ENCODE measurements at places on chromosomes 1 and 21.

DNA sequence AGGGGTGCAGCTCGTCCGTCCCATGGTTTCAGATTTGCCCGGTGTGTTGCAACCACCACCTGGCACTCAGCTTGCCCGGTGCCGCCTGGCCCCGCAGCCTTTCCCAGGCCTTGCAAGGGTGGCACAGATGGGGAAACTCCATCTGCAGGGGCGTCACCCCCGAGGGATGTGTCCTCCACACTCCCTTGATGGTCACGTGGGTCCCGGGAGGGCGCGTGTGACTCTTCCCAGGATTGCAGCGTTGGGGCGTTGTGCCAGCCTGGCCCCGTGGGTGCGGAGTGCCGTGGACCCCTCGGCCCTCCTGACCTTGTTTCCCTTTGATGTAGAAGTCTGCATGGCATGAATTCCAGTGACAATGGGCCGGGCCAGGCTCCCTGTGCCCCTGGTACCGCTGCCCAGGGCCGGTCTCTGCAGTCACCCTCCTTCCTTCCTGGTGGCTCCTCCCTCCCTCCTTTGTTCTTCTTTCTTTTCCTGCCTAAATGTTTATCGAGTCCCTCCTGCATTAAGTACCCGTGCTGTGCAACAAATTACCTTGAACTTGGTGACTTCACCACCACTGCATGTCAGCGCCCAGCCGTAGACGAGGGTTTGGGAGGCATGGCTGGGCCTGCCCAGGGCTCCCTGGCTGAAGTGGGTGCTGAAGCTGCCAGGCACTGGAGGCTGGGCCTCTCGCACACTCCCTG is 22.9 kb downstream of the RRP1 start:
- no peak for DNase-seq

GRCh38 chr1:35883635-35884101 is 659 bp downstream of the AGO1 start:
- no peak for DNase-seq

DNA sequence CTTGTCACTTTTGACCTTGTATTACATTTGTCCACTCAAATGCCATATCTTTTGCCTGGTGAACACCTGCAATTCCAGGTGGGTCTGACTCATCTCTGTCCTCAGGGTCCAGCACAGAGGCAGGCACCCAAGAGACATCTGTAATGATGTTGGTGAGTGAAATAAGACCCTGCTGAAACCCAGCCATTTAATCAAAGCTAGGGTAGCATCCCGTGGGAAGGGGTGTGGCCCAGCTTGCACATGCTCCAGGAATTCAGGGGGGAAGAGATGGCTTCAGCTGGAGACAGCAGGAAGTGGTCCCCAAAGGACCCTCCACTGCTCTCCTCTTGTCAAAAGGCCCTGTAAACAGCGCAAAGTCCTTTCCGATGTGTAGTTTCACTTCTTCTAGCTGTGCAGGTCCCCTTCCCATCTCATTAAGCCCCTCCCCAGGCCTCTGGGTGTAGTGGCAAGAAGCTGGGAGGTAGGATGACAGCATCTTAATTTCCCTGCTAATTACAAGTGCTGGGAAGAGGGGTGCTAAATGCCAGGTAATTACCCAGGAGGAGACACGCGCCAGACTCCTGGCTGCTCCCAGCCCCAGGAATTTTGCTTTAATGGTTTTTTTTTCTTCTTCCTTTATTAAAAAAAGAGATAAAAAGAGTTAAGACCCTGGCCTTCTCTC is 54.4 kb upstream of the TRABD2B start:
- DNase-seq = no peak

DNA sequence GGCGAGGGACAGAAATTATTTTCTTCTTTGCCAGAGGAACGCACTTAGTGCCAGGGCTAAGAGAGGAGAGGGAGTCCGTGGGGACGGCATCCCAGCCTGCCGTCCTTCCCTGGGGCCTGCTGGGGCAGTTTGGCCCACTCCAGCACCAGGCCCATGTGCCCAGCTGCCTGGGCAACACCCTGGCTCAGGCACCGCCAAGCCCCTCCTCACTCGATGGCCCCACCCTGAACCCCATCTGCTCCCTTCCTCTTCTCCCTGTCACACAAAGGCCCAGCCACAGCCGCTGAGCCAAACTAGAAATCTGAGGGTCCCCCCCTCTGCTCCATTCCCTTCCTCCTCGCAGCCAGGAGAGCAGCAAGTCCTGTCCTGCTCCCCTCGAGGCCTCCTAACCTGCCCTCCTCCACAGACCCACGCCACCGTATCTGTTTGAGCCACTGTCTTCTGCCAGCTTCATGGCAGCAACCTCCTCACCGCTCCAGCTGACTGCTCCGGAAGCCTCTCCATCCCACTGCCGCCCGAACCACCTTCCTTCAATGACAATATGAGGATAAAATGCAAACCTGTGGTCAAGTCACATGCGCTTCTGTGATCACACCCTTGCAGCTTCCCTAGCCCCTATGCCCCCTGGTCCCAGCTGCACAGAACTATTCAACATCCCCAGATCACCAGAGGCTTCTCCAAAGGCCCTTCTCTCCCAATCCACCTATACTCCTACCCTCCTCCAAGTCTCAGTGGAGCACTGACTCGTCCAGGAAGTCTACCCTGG is 8.4 kb upstream of the TNNI1 start:
- no peak for DNase-seq

GRCh38 chr1:152049291-152050083 is 12.7 kb upstream of the S100A11 start:
- peak; percentile 60 for DNase-seq

DNA sequence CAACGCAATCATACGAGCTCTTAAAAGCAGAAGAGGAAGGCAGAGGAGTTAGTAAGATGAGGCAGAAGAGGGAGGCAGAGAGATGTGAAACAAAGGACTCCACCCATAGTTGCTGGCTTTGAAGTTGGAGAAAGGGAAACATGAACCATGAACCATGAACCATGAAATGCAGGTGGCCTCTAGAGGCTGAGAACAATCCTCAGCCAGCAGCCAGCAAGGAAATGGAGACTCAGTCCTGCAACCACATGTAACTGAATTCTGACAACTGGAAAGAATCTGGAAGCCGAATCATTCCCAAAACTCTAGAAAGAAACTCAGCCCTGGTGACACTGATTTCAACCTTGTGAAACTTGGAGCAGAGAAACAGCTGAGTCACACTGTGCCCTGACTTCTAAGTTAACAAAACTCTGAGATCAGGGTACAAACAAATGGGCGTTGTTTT is 10.1 kb downstream of the DIPK1A start:
- peak; percentile 49 for DNase-seq

DNA sequence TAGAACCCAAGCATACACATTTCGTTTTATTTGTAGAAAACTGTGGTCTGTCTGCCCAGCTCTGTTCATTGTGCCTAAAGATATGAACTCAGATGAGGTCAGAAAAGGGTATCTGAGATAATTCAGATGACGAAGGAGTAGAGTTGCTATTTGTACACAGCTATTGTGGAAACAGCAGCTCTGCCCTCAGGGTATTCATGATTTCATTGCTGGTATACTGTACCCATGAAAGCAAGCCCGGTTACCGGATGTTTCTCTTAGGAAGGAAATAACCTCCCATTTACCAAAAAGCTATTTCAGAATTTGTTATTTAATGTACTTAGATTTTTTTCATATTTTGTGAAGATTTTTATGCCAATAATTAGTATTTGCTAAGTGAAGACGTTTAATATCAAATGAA is 37.8 kb downstream of the SMAP2 start:
- DNase-seq = no peak

DNA sequence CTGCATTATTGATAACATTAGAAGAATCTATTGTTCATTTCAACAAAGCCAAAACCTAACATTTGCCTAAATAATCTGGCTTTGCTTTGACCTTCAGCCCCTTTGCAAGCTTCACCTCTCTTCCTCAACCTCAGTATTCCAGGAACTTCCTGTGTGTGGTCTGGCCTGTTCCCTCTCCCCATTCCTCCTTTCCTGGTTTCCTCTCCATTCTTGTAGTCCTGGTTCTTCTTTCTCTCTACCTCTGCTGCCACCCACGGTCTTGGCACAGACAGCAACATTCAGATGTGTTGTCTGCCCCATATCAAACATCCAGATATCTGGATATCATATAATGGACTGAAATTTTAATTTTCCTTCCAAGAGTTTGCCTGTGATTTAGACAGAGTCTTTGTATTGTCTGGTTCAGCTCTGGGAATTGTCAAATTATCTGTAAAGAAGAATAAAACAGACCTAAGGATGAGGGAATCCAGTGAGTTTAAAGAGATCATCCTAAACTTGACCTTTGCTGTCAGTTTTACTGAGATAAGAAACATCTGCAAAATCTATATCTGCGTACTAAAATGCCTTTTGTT is 148.1 kb upstream of the KCTD3 start:
- no peak for DNase-seq

DNA sequence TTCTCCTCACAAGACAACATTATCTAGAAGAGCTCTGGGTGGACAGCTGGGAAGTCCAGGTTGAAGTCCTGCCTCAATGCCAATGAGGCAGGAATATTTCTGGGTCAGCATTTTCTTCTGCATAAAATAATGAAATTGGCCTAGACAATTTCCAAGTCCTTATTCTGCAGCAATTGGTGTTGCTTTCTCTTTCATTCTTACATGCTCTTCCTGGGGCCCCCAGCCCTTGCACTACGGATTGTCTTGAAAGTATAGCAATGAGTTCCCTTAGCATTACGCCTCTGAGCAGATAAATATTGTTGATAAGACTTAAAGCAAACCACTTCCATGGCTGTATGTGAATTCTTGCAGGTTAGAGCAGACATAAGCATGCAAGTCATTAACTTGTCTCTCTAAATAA is 188.5 kb downstream of the TGFBR3 start:
- no peak for DNase-seq

DNA sequence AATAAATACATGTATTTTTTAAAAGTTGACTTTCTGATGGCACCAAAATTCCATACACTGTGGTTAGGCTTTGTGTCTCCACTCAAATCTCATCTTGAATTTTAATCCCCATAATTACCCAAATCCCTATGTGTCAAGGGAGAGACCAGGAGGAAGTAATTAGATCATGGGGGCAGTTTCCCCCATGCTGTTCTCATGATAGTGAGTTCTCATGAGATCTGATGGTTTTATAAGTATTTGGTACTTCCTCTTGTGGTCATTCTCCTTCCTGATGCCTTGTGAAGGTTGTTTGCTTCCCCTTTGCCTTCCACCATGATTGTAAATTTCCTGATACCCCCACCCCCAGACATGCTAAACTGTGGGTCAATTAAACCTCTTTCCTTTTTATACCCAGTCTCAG is 1218.4 kb upstream of the PRMT6 start:
- DNase-seq = no peak

DNA sequence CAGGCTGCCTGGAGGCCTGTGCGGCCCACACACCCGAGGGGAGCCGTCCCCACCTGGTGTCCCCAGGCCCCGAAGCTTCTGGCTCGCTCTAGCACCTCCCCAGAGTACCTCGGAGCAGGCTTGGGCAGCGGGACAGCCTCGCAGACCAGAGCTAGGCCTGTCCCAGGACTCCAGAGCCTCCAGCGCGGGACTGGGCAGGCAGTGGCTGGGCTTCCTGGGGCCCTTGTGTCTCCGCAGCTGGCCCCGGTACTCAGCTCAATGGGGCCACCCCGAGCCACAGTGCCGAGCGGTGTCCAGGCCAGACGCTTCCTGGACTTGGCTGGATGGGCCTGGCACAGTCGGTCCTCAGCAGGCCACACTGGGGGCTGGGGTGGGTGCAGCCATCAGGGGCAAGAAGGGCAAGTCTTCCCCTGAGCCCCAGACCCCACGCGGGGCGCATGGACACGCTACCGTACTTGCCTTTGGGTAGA is 4.9 kb downstream of the SCNN1D start:
- no peak for DNase-seq

GRCh38 chr1:55988963-55989452 is 590.4 kb downstream of the PLPP3 start:
- DNase-seq = no peak

DNA sequence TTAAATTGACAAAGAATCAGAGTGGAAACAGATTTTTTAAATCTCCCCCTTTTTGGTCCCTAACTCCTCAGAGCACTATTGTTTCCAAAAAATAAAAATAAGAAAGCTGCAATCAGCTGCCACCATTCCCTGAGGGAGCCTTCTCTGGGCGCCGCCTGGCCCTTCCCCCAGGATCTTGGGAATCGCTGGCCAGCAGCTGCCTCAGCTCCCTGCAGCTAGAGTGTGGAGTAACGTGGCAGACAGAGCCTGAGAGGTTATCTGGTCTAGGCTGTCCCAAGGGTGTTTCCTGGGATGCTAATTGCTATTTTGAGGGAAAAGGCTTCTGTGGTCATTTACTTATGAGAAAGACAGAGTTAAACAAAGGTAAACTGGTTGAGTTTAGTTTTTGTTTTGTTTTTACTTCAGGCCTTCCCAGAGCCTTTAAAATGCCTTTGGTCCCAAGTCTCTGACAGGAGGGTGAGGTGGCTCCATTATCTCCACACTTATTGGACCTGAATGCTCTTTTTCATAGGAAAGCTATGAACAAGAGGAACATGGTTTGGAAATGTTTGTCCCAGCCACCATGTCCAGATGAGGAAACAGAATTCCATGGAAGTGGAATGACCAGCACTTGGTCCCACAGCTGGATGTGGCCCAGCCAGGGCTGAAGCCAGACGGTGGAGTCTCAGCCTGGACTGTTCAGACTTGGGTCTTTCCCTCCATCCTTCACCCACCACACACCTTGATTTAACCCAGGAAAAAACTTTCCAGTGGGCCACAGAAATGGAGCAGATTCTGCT is 14.1 kb upstream of the KIAA1614 start:
- DNase-seq = no peak

- peak; percentile 90 for DNase-seq
Measured at GRCh38 chr1:96538883-96539282, 182.7 kb upstream of the PTBP2 start.

DNA sequence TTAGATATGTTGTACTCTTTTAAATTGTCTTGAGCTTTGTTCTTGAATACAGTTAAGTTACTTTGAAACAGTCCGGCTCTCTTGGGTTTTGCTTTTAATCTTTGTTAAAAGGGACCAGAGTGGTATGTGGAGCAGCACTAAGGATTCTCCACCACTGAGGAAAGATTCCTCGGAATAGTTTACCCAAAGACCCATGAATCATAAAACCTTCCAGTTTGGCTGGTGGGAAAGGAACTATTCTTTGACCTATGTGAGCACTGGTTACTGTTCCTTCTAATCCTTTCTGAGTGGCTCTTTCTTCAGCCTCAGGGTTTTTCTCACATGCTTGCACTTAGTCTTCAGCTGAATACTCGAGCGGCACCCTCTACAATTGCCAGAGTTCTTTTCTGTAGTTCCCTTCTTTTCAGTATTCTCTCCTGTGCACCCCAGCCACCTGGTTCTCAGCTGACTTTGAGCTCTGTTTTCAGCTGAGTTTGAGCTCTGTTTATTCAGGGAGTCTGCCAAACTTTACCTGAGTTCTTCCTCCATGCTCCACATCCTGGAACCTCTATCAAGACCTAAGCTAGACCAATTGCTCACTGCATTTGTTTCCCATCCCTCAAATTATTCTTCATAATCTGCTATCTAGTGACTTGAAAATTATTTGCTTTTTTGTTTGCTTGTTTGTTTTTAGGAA is 253.8 kb upstream of the PLXNA2 start:
- DNase-seq = no peak

- DNase-seq = no peak
Measured at GRCh38 chr1:156914440-156914856, 6.0 kb upstream of the LRRC71 start.

GRCh38 chr1:154867841-154868605 is 2.1 kb downstream of the KCNN3 start:
- no peak for DNase-seq

- no peak for DNase-seq
Measured at GRCh38 chr1:38990386-38990737, 714 bp upstream of the AKIRIN1 start.
